Stimulated activated CD4-positive, alpha-beta T cell treated with anti-CD3 and anti-CD28 coated beads, Interleukin-15, amount 100 ng/mL, for 1 hour (primary cell): ENCODE measurements at places on chromosomes 13 and 19.

GRCh38 chr13:33153421-33154404 lies 131.8 kb downstream of the STARD13 start:
- DNase-seq = no peak

- DNase-seq = no peak
Observed at GRCh38 chr13:90792335-90792734, 555.2 kb upstream of the MIR17HG start.

GRCh38 chr19:33396701-33397535 lies 23.4 kb downstream of the CEBPG start:
- DNase-seq = no peak

GRCh38 chr19:16957151-16957701 lies 68.4 kb downstream of the F2RL3 start:
- DNase-seq = no peak

DNA sequence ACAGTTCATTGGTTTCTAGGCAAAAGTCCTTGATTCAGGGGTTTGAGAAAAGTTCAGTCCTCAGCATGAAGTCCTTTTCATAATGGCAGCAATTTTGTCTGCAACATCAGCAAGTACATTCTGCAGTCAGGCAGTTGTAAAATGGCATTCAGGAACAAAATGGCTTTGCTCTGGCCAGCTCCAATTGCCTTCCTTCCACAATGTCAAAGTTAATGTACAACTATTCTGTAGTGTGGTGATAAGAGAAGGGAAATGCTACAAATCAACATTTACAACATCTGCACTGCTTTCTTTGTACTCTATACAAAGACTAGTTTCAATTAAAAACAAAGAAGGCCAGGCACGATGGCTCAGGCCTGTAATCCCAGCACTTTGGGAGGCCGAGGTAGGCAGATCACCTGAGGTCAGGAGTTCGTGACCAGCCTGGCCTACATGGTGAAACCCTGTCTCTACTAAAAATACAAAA lies 1.8 kb upstream of the NEK3 start:
- DNase-seq = no peak
